ENCODE measurements at places on chromosomes 13 and 19. TPM values are rescaled to one million over a fixed set of nuclear protein-coding genes. Genes with fewer than 3 reads are reported as not detected.

Gene KLHL1
- not detected for total RNA-seq

Gene ZNF563
- 3.1 TPM for total RNA-seq

- DNase-seq: no peak
Measured at GRCh38 chr19:46955813-46956371, 63.7 kb upstream of the NPAS1 start.

DNA sequence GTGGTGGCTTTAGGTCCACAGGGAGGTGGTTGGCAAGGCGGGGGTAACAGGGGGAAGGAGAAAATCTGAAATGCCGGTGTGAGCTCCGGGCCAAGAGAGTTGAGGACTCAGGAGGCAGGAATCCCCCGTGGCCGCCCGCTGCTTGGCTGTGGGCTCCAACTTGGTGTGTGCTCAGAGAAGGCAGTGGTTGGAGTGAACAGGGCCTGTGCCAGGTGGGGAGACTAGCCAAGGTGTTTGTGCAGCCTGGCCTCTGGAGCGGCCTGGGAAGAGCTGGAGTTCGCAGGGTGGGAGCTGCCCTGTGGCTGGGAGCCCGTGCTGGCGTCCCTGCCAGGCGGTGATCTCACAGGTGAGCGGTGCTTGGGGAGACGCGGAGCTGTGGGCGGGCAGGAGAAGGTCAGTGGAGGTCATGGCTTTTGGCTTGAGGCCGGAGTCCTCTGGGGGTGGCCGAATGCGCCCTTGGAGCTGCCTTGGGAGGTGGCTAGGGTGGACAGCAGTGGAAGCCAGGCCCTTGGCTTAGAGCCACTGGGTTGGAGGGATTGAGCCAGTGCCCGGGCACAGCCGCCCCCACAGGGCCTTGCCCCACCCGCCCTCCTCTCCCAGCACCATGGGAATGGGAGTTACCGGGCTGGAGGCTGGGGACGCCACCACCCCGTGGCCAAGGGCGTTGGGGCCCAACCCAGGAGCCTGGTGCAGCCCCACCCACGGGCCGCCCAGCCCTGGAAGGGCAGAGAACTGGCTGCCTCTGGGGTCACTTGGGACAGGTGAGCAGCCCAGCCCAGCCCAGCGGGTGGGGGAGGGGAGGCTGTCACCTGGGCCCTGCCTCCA is 7.1 kb upstream of the CIRBP start:
- DNase-seq: peak; percentile 55

- no peak for DNase-seq
Measured at GRCh38 chr13:42732073-42732472, 49.3 kb upstream of the FAM216B start.

GRCh38 chr13:30714629-30715371 is 20.5 kb upstream of the ALOX5AP start:
- no peak for DNase-seq

DNA sequence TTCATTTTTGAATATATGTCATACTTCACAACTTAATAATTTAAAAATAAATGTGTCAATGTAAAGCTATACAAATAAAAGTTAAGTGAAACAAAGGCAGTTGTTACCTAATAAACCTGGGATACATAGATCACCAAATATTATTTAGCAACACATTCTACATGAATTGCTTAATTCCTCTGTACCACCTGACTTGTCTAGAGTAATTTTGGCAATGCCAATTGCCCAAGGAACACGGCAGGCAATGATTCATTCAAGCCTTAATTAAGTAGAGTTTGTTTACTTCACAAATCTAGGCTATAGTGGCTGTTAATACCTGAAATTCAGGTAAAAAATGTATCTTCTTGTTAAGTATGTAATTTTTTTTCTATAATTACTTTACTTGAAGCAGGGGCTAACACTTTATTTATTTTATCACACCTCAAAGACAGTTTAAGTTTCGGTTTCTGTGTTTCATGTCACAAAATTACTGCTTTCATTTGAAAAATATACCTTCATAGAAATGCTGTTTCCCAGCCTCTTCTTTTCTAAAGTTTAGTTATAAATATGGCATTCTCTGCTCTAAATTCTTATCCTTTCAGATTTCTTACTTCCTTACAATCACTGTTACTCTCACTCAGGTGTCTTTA is 705.7 kb downstream of the SLITRK5 start:
- DNase-seq: no peak

DNA sequence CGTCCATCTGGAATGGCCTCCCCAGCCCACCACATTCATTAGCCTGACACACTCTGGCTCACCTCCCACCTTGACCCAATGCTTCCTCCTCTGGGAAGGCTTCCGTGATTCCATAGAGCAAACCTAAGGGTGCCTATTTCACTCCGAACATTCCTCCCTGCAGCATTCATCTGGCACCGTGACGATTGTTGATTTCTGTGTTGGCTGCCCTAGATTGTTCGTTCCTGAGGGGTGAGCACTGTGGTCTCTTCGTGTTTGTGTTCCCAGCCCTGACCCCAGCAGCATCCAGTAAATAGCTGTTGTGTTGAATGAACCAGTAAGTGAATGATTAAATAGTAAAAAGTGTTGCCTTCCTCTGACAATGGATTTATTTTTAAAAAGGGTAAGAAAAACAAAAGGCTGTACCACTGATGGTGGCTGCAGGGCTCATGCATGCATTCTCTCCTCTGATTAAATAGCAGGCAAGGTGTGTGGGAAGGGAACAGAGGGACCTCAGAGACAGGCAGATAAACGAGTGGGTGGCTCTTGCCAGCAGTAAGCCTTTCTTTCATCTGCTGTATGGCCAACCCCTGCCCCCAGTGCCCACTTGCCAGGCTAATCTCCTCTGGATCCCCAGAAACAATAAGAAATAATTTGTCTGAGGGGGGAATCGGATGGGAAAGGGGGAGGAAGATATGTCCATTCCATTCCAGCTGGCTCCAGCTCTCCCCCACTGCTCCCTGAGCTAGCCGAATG is 48.4 kb upstream of the CACNA1A start:
- no peak for DNase-seq

DNA sequence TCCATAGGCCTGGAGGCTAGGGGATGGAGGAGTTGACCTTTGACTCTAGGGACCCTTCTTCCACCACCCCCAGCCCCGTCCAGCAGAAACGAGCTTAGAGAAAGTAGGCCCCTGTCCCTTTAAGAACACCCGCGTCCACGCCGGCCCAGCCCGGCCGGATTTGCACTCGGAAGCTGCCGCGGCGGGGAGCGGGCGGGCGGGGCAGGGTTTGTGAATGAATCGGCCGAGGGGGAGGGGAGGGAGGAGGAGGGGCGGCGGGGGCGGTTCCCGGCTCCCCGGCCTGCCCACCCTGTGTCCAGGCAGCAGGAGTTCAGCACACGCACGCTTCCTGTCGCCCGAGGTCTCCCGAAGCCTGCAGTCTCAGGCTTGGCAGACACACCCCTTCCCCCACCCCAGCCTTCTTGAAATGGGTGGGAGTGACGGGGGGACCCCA is 1.5 kb downstream of the UNC13A start:
- peak; percentile 25 for DNase-seq

DNA sequence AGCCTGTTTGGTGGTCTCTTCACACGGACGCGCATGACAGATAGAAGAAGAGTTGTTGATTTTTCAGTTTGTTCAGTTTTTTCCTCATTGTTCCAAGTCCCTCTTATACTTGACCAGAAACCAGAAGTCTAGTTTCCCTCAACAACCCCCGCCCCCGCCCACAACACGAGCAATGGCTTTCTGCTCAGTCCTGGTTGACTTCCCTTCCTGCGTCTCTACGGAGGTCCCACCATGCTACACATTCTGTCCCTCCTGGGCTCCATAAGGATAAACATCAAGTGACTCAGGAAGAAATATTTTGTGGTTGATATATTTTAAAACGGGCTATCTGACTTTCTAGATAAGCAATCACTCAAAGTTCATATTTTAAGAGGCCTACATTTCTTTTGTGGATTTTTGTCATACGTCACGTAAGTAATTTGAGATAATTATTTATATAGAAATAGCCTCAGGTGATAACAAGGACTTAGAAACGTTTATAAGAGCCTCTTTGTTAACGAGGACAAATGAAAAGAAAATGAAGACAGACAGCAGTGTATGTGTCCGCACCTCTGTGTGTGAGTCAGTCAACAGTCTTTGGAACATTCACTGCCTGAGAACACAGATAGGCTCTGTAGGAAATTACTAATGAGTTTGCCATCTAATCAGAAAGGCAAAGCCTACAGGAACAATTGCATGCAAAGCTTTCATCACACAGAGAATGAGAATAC is 214.4 kb downstream of the RAP2A start:
- no peak for DNase-seq

DNA sequence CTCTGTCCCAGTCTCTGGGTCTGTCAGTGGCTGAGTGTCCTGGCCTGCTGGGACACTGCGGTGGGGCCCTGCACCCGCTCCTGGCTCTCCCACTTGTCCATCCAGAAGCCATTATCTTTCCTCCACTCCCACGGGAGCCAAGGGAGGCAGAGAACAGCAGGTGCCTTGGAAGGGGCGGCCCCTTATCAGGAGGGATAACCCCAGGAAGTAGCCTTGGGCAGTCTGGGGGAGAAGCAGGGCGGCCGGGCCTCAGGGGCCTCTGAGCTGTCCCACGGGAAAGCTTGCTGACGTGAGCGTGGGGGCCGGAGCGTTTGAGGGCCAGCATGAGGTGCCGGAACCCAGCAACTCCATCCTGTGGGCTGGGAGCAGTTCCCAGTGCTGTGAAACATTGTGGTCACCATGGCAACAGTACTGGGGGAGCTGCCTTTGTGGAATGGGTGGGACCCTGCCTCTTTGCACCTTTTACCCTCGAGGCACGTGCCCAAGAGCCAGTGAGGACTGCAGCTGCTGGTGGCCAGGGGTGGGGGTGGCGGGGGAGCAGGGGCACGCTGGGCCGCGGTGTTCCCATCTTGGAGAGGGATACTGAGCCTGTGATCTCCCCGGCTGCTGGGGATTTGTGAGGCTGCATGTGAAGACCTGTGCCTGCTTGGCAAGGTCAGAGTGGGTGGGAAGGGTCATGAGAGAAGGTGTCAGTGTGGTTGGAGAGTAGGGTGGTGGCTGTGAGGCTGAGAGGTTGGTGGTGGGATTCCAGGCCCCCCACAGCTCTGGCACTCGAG is 20.9 kb downstream of the KLHL26 start:
- no peak for DNase-seq

DNA sequence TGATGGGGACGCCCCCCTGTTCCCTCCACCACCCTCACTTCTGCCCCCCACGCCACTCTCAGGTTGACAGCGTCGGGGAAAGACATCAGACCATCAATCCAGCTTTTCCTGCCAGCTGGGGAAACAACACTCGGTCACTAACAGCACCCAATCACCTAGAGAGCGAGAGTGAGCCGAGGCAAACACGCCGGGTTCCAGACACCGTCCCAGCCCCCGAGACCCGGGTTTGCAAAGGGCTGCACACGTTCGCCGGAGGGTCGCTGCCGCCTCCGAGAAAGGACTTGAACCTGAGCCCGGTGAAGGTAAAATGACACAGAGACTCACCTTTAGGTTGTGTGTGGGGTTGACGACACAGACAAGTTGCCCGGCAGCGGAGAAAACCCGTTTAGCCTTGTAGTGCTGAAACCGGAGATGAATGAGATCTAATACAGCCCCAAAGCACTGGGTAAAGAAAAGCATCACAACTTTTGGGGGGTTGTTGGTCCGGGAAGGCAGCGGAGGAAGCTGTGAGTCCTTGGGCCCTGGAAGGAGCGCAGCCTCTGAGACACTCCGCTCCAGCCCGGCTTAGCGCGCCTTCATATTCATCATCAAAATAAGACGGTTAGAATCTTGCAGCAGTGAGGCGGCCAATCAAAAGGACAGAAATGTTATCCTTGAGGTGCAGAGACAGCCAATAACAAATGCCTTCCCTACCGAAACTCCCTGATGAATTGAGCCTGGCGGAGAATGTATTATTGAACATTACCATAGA is at the start of gene SIAH3:
SIAH3 (minus strand) TSS at position 583 of the 751 bp plus-strand sequence; CDS start at position 459, 124 bp downstream.
- DNase-seq: peak; percentile 30

- DNase-seq: no peak
Measured at GRCh38 chr19:29337029-29337428, 124.1 kb upstream of the UQCRFS1 start.

DNA sequence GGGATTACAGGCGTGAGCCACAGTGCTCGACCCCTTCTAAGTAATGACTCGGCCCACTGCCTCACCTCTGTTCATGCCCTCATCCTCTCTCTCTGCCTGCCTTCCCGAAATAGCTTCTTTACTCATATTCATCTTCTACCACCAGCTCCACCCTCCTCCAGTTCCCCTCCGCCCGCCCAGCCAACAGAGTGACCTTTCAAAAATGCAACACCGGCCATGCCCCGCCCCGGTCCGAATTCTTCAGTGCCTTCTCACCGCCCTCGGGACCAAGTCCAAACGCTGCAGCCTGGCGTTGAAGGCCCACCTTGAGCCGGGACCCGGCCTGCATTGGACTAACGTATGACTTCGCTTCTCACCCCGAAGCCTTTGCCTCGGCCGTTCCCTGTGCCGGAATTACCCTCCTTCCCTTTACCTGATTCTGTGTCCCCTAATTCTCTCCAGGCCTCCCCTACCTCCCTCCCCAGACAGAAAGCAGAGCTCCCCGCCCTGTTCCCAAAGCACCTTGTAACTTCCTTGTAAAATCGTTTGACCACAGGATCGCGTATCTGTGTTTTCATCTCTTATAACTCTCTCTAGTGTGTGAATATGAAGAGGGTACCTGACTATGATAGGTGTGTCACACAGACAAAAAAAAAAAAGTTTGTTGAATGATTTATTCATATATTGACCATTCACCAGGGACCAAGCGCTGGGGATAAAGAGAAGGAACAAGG is 8.1 kb upstream of the MUC16 start:
- no peak for DNase-seq

- DNase-seq: no peak
Measured at GRCh38 chr13:110850840-110851239, 64.0 kb downstream of the ANKRD10 start.

GRCh38 chr13:19817510-19818158 is 34.9 kb upstream of the PSPC1 start:
- no peak for DNase-seq

DNA sequence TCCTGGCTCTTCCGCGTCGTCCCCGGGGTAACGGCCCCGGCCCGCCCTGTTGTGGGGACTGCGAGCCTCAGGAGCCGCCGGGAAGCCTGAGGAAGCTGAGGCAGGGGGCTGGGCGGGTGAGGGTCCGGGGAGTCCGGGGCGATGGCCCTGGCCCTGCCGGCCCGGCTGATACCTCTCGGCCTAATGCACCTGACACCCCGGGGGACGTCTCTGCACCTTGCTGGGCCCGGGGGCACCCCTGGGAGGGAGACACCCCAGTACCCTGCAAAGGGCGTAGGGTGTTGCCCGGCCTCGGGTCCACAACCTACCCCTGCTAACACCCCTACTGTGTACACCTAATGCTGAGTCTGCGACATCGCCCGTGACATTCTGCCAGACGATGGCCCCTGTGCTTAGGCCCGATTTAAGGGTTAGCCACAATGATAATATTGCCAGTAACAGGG is 410 bp downstream of the PIN1 start:
- DNase-seq: no peak

GRCh38 chr19:40717880-40718773 is 1.2 kb downstream of the ITPKC start:
- DNase-seq: no peak

DNA sequence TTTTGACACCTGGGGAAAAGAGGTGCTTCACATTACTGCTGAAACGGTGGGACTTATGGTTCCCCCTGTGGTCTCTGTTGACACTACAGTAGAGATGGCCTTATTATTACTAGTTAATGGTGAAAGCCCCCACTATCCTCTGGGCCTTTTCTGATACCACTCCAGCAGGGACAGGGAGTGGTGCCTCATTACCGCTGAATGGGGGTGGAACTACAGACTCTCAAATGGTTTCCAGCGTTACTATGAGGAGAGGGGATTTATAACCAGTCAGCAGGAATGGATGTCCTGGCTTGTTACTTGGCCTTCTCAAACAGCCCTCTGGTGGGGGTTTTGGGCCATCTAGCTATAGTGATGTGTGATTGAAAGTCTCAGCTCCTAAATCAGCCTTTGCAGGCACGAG is 96.7 kb upstream of the DIAPH3 start:
- DNase-seq: no peak
